ENCODE measurements at places on chromosomes 16 and 17. TPM values are rescaled to one million over a fixed set of nuclear protein-coding genes. Genes with fewer than 3 reads are reported as not detected.

- DNase-seq: no peak
Measured at GRCh38 chr17:13154930-13155329, 137.1 kb upstream of the ELAC2 start.

GRCh38 chr17:78046923-78047322 lies 81.6 kb downstream of the TMC6 start:
- DNase-seq: no peak

DNA sequence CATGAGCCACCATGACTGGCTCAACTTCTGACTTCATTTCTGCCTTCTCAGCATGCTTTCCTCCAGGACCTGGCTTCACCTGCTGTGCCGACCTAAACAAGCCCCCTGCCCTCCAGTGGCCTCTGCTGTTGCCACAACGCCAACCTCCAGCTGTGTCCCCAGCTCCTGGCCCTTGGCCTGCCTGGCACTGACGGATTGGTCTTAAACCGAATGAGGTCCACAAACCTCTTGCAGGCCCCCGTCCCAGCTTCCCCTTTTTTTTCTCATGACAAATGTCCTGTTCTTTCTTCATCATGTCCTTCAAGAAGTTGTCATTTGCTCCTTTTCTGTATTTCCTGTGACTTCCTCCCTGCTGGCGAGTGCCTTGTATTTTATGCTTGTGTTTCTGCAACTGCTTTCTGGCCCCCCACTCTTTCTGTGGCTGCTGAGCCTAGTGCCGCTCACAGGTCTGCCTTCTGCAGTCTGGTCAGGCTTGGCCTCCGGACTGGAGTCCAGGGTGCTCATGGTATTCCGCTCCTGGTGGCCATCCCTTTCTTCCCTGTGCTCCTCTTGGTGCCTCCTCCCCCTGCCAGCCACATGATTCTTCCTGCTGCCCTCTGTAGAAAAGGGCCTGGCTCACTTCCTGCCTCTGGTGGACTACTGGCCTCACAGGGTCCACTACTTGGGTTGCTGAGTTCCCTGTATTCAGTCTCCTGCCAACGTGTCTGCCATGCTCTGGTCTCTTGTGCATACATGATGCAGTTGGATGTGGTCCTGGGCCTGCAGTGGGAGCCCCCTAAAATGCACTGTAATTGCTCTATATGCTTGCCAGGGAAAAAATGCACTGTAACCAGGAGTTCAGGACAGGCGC lies 2.9 kb downstream of the ATP6V0C start:
- DNase-seq: peak; percentile 50

DNA sequence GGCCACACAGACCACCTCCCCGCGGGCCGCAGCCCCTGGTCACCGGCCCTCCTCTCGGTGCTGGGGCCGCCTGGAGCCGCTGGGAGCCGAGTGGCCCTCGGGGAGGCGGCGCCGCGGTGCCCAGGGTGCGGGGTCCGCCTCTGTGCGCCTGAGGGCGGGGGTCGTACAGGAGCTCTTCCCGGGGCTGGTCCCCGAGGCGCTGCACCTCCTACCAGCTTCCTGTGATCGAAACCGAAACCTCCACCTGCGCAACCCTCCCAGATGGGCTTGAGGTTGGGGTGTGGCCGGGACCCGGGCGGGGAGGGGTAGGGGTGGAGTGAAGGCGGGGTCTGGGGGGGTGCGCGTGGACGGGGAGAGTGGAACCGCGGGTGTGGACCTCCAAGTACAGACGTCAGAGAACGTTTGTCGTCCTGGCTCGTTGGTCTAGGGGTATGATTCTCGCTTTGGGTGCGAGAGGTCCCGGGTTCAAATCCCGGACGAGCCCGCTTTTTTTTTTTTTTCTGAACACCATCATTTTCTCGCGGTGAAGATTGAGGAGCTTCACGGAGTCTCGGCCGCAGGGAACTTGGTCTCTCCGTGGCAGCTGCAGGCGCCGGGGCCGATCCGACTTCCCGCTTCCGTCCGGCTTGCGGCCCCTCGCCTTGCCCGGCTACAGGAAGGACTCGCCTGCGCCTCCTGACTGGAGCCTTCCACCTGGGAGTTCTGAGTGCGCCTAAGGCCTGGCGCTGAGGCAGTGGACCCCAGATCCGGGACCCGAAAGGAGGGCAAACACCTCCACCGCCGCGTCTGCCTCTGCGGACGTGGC lies 23.9 kb downstream of the ZNF213 start:
- peak; percentile 74 for DNase-seq

- no peak for DNase-seq
Measured at GRCh38 chr17:8161289-8162232, 1.2 kb downstream of the VAMP2 start.

GRCh38 chr17:51508048-51508447 lies 247.7 kb downstream of the UTP18 start:
- no peak for DNase-seq

DNA sequence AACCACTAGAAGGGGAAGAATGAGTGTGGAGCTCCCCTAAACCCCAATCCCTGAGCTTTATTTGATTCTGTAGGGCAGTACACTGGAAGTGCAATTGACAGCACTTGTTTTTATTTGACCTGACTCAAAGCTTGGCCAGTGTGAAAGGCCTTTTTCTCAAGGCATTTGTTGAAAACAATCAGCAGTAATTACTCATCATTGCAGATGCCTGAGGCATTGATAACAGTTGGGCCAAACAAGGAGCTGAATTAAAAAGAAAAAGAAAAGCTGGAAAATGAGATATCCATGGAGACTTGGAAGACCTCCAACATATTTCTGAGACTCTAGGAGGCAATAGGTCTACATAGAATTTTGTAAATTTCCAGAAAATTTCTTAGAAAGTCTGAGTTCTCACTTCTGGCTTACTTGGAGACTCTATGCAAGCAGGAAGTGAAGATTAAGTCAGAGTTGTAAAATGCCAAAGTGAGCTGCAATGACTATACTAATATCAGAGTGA lies 200.8 kb upstream of the KCNJ16 start:
- peak; percentile 85 for DNase-seq

TSNAXIP1 gene
- 4.8 TPM for total RNA-seq

FSCN2 gene
- total RNA-seq: 4.7 TPM

- DNase-seq: no peak
Measured at GRCh38 chr16:66254751-66255150, 111.7 kb upstream of the CDH5 start.

DNA sequence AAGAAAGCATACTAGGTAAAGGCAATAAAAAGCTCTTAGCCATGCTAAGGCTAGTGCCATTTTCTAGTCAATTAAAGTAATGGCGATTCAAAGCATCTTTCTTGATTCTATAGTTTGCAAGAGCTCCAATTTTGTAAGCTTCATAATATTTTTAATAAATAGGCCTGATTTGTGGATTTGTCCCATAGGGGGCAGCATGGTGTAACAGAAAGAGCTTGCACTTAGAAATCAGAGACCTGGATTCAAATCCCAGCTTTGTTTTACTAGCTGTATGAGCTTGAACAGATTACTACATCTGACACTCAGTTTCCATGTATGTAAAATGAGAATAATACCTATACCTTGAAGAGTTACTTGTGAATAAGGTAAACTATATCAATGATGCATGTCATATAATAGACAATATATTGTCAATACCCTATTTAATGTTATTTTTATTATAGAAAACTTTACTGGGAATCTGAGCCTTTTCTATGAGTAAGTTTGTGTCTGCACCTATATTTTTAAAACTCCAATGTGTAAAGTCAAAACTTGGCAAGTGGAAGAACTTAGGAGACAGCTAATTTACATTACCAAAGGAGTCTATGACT lies 93.6 kb upstream of the NOG start:
- DNase-seq: peak; percentile 43

GRCh38 chr16:2470603-2471015 lies 488 bp upstream of the NTN3 start:
- DNase-seq: no peak

- DNase-seq: peak; percentile 56
Measured at GRCh38 chr17:68533887-68534694, 21.9 kb downstream of the PRKAR1A start.

DNA sequence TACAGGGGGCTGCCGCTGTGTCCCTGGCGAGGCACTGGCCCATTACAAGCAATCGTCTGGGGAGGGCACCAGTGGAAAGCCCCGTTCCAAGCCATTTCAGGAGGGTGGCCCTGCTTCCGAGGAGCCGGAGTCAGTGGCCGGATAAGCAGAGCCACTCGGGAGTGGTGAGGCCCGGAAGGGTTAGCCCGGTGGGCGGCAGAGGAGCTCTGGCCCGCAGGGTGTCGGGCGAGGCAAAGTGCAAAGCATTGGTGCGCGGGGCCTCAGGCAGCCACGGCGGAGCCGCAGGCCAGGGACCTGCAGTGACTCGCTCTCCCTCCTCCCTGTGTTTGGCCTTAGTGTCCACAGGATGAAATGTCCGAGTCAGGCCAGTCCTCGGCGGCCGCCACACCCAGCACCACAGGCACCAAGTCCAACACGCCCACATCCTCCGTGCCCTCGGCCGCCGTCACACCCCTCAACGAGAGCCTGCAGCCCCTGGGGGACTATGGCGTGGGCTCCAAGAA lies 24.6 kb downstream of the NME3 start:
- no peak for DNase-seq

GRCh38 chr16:23857881-23858269 lies 22.1 kb downstream of the PRKCB start:
- no peak for DNase-seq

GRCh38 chr16:82583422-82583821 lies 43.3 kb upstream of the CDH13 start:
- no peak for DNase-seq

TBC1D3C gene
- total RNA-seq: not detected

DNA sequence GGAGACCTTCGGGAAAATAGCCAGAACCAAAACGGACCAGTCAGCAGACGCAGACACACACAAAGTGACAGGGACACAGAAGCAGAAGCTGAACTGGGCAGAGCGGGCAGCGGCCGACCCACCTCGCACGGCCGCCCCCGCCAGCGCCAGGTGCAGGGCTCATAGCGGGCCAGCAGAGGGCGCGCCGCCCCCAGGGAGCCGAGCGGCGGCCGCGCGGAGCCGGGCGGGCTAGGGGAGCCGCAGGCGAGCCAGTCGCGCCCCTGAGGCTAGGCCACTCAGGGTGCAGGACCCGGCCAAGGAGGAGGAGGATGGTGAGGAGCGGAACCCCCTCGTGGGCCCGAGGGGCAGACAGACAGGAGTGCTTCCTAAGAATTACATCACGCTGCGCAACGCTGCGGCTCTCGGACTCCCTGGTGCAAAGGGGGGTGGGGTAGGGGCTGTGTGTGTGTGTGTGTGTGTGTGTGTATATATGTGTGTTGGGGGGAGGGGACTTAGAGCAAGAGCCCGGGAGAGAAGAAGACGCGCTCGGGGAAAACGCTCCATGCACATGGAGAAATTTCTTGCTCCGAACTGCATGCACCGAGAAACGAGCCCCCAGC lies 913 bp upstream of the NOG start:
- peak; percentile 18 for DNase-seq

DNA sequence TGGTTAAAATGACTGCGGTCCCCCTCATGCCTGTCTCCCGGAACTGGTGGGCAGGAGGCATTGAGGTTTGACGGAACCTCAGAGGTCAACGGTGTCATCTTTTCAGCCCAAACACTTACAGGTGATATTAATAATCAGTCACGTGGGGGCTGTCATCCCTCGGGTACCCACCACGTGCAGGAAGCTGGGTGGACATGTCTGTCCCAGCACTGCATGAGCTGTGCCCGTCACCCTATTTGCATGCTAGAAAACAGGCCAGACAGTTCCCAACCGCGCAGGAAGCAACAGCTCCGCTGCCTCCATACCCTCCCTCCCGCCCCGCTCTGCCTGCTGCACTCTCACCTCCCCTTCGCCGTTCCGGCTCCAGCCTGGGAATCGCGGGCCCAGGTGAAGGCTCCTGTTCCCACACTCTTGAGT lies 1.4 kb downstream of the SYNGR3 start:
- DNase-seq: no peak

TP53TG3 gene
- total RNA-seq: not detected

DNA sequence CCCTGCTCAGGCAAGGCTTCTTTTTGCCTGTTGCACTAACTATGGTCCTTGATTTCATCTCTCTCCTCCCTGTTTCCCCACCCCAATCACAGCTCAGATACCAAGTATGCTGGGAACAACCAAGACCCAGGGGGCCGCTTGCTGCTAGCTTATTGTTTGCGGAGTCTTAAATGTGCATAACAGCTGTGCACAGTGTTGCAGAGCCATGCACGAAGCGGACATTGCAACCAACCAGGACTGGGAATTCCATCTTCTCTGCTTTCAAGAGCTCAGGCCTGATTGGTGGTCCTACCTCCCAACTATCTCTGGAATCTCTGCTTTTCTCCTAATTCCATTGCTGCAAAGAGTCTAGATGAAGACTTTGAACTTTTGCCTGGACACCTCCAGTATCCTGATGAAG lies 281.3 kb upstream of the TNRC6C start:
- DNase-seq: no peak

- no peak for DNase-seq
Measured at GRCh38 chr17:50469208-50469605, 527 bp upstream of the CHAD start.

GRCh38 chr17:62057696-62058095 lies 7.4 kb downstream of the MED13 start:
- DNase-seq: no peak

ATMIN gene
- total RNA-seq: 55.4 TPM

FOXC2 gene
- total RNA-seq: 0.17 TPM

DNA sequence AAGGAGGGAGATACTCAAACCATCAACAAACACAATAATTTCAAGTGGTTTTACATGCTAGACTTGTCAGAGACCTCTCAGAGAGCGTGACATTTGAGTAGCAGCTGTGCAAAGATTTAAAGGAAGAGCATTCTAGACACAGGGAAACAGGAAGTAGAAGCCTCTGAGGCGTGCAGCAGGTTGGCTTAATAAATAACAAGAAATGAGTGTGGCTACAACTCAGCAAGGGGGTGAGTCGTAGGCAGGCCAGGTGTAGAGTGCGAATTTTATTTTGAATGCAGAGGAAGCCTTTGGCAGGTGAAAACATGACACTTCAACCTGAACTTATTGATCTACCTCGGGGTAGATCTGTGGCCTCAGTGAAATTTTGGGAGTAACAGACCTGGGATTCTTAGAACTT lies 73.2 kb upstream of the MRTFB start:
- peak; percentile 93 for DNase-seq

GRCh38 chr17:64638552-64639203 lies 23.4 kb downstream of the SMURF2 start:
- no peak for DNase-seq

SLC35B1 gene
- 34.9 TPM for total RNA-seq

LPO gene
- not detected for total RNA-seq

GRCh38 chr16:26491101-26491670 lies 575.5 kb upstream of the C16orf82 start:
- no peak for DNase-seq

DNA sequence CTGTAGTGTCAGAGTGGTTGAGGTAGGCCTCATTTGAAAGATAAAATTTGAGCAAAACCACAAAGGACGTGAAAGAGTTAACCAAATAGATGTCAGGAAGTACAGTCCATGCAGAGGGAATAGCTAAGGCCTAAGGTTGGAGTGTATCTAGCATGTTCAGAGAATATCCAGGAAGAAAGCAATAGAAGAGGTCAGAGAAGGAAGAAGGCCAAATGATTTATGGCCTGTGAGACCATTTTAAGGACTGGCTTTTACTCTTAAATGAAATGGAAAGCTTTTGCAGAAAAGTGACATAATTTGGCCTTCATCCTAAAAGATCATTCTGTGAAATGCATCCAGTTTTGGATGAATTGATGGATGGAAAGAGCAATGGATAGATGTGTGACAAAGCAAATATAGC lies 116.5 kb downstream of the NLK start:
- DNase-seq: no peak

PRR15L gene
- 6.9 TPM for total RNA-seq

Data from renal cortical epithelial cell (primary cell).